ENCODE measurements at places on chromosomes 6 and 20.

GRCh38 chr20:45827030-45827652, at the start of gene TNNC2:
TNNC2 (minus strand) TSS chr20:45827312; CDS start chr20:45827248, 64 bp downstream.
- no peak for DNase-seq

GRCh38 chr6:2237001-2237400, 8.4 kb downstream of the GMDS start:
- no peak for DNase-seq

DNA sequence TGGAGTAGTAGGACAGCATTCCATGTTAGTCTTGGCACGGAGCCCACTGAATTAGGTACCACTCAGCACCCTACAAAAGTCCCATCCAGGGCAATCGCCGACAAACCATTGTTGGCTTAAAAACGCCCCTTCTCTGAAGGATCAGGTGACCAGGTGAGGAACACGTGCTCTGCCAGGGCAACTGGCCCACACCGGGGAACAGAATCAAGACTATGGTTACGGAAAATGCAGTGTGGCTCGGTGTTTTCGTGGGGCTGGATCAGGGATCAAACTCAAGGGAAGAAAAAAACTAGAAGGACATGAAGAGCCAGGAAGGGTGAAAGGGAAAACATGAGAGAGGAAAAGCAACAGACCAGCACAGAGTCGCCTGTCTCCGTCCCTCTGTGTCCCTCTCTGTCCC, 177.8 kb upstream of the ARID1B start:
- DNase-seq = no peak

DNA sequence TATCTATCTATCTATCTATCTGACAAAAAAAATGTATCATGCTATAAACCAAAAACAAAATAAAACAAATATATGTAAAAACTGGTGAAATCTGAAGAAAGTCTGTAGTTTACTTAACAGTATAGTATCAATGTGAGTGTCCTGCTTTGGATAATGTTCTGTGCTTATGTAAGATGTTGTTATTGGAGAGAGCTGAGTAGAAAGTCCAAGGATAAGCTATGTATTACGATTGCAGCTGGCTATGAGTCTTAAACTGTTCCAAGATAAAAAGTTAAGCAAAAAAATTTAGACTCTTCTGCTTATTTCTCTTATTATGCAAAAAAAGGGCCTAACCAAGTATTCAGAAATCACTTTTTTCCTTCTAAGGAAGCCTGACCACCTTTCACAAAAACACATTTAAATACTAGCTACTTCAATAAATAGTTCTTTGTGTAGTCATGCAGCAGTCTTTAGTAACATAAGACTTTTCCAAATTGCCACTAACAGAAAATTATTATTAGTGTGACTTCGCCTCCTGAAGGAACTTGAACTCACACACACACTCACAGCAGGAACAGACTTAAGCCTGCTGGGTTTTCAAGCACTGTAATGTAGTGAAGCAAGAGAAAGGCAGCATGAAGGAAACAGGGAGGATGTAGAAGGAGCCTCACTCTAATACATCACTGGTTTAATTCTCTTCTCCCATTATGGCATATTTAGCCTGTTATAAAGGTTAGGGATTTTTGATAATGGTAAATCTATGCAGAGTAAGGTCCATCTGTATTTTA, 265.8 kb upstream of the GJE1 start:
- no peak for DNase-seq

DNA sequence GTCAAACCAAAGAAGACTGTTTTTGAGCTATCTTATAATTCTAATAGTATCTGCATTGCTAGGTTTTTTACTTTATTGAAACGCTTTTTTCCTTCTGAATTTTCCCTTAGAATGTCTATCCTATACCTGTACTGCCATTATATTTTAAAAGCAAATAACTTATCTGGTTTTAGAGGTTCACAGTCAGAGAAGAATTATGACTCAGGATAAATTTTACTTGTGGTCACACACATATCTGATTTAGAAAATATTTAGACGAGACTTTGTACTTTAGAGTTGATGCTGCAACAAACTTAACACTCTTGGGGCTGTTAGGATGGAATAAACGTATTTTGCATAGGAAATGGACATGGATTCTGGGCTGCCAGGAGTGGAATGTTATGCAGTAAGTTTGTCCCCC, 33.0 kb downstream of the LMBRD1 start:
- DNase-seq = no peak

GRCh38 chr6:138999949-139000725, 12.1 kb upstream of the REPS1 start:
- no peak for DNase-seq

DNA sequence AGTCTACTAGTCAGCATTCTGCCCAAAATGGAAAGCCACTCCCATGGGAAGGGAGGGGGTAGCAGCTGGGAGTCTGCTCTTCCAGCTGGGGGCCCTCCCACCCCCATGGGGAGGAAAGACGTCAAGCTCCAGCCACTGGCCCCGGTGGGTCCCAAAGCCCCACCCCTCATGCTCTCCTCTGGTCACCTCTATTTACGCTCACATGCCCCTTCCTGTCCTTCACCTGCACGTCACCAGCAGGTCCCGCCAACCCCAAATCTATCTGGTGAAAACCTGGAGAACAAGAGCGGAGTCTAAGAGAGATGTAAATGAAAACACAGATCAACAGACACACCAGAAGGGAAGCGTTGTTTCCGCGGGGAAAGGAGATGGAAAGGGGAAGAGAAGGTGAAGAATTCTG, 30.0 kb upstream of the ZBP1 start:
- no peak for DNase-seq

GRCh38 chr6:21595285-21596144, 2.0 kb downstream of the SOX4 start:
- no peak for DNase-seq

DNA sequence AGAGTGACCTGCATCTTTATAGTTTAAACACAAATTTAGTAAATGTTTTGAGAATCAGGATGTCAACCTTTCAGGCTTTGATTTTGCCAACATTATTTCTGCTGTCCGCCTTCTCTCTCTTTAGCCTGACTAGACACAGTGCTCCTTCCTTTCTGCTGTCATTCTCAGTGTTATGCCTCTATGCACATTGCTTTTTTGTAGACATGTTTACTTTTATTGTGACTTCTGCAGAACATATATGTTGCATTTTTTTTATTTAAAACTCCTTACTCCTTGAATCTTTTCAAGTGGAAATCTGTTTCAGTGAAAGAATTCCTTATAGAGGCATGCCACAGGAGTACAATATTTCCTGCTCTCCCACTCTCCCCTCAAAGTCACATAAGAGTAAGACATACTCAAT, 64.2 kb downstream of the LAMA4 start:
- DNase-seq = no peak

- no peak for DNase-seq
These were observed 44.3 kb downstream of the PHACTR1 start for GRCh38 chr6:12760911-12761310.

GRCh38 chr6:31362751-31363150, 5.8 kb upstream of the HLA-B start:
- DNase-seq = no peak

DNA sequence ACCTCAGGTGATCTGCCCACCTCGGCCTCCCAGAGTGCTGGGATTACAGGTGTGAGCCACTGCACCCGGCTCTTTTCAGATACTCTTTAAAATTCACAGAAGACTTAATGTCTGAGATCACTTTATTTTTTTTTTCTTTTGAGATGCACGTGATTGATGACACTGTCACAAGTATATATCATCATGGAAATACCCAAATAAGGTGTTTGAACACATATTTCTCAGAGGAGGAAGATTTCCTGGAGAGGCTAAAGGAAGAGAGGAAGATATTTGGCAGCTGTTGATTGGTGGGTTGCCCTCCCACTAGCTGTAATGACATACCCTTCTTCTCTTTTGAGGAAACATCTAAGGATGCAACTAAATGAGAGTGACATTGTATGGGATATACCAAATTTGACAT, 225.9 kb upstream of the CITED2 start:
- DNase-seq = no peak

DNA sequence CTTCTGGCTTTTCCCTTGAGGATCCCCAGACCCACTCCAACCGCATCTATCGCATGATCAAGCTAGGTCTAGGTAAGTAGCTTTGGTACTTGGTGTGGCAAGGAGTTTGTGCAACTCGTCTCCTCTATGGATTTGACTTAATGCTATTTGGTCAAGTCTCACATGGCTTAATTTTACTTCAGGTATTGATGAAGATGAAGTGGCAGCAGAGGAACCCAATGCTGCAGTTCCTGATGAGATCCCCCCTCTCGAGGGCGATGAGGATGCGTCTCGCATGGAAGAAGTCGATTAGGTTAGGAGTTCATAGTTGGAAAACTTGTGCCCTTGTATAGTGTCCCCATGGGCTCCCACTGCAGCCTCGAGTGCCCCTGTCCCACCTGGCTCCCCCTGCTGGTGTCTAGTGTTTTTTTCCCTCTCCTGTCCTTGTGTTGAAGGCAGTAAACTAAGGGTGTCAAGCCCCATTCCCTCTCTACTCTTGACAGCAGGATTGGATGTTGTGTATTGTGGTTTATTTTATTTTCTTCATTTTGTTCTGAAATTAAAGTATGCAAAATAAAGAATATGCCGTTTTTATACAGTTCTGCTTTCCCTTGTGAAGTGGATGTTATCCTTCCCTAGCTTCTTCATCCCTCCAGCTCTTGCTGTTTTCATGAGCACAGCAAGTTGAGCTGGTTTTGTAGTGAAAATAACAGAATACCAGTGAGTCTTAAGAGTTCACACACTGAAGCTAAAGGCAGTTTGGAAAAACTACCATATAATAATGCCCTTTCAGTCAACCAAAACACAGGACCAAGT, 3.8 kb downstream of the SLC35B2 start:
- no peak for DNase-seq

DNA sequence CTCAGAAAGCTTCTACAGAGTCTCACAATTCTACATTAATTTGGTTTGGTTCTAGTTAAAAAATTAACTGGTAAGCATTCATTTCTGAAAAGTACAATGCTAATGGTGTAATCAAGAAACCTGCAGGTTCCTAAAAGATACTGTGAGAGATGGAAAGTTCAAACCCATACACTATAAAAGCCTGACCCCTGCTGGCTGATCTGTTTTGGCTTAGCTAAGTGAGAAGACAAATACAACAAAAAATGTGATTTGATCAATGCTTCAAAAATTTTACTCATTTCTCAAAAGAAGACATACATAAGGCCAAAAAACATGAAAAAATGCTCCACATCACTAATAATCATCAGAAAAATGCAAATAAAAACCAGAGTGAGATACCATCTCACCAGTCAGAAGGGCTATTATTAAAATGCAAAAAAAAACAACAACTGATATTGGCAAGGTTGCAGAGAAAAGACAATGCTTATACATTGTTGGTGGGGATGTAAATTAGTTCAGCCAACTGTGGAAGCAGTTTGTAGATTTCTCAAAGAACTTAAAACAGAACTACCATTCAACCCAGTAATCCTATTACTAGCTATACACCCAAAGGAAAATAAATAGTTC, 102.8 kb downstream of the MOXD1 start:
- no peak for DNase-seq

GRCh38 chr6:92139601-92140000, 1279.8 kb downstream of the EPHA7 start:
- no peak for DNase-seq

DNA sequence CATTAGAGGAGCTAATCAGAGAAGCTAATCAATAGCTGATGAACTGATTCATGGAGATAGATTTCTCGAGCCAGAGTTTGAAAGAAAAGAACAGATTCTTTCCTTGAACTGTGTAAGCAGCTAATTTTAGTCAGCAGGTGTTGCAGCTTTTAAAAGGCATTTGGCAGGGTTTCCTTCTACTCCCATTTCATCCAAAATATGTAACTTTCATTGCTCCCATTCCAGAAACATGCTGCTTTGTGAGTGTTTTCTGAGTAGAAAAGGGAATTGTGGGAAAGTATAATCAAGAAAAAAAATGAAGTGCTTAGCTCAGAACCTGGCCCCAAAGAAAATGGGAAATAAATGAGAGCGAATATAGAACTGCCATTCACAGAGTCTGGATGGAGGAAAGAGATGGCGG, 20.8 kb downstream of the SLC35F1 start:
- no peak for DNase-seq

DNA sequence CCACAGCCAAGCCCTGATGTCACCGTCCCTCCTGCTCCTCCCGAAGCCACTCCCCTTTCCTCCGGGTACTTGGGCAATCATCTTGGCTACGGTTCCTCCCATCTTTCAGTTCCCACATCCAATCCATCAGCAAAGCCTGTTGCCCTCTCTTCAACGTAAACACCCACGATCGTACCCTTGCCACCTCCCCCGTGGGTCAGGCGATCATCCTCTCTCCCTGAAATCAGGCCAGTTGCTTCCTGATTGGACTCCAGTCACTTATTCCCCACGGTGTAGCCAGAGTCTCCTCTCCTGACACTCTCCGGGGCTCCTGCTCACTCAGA, 44.5 kb downstream of the SULF2 start:
- no peak for DNase-seq

GRCh38 chr6:90000864-90001731, 106.8 kb downstream of the GJA10 start:
- DNase-seq = no peak

GRCh38 chr6:127606131-127606562, 29.2 kb downstream of the C6orf58 start:
- no peak for DNase-seq

- no peak for DNase-seq
These were observed 16.8 kb downstream of the SFT2D1 start for GRCh38 chr6:166325383-166326042.

- DNase-seq = no peak
These were observed 311.7 kb downstream of the CBLN4 start for GRCh38 chr20:55693641-55694040.

DNA sequence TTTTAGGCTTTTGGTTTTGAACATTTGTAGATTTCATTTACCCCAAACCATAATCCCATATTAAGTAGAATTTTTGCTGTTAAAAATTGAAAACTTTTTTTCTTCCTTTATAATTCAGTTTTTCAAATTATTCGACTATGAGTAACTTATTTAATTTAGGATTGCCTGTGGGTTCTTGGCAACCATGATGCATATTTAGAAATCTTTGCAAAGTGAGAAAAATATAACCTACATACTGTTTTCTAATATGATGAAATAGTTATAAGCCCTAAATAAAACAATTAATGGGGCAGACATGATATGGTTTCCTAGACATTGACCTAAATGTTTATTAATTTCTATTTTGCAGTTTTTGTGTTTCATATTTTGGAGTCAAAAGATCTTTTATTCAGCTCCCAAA, 23.6 kb downstream of the NEDD9 start:
- DNase-seq = no peak

DNA sequence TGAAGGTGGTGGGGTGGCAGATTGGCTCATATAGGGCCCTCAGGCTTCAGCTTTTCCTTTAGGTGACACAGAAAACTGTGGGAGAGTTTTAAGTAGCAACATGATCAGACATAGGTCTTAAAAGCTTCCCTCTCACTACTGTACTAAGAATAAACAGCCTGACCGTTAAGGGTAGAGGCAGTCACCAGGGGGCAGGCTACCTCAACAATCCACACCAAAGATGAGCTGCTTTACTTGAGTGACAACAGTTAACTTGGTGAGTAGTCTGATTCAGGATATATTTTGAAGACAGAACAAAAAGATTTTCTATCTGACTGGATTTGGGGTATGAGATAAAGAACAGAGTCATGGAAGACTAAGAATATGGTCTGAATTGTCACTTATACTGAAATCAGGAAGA, 193.1 kb upstream of the SHLD1 start:
- peak; percentile 8 for DNase-seq

GRCh38 chr6:161164182-161164625, 109.7 kb downstream of the AGPAT4 start:
- DNase-seq = no peak

Data from activated T-helper 1 cell treated with Interleukin-2 at 50 U/mL for 16 hours (primary cell).